ENCODE measurements at places on chromosomes 7 and 10.

- peak; percentile 61 for DNase-seq
Observed at GRCh38 chr10:87618566-87619423, 40.9 kb upstream of the PAPSS2 start.

GRCh38 chr7:108062250-108063014, 59.5 kb upstream of the LAMB1 start:
- no peak for DNase-seq

- no peak for DNase-seq
Observed at GRCh38 chr7:103854611-103855010, 134.8 kb downstream of the RELN start.

DNA sequence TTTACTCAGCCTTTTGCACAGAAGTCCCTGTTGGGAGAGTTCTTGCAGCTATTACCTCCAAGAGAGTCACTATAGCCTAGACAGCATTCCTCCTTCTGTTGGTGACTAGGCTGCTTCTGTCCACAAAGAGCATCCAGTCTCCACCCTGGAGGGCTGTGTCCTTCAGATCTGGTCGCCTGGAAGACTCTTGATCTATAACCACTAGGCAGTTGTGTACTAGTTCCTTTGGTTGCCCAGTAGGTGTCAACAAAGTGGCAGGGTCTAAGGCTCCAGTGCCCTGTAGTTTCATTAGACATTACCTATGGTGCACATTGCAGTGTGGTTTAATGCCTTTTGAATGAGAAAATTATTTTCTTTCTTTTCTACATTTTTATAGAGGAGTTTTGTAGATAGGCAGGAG, 11.3 kb upstream of the AKR1C2 start:
- no peak for DNase-seq

DNA sequence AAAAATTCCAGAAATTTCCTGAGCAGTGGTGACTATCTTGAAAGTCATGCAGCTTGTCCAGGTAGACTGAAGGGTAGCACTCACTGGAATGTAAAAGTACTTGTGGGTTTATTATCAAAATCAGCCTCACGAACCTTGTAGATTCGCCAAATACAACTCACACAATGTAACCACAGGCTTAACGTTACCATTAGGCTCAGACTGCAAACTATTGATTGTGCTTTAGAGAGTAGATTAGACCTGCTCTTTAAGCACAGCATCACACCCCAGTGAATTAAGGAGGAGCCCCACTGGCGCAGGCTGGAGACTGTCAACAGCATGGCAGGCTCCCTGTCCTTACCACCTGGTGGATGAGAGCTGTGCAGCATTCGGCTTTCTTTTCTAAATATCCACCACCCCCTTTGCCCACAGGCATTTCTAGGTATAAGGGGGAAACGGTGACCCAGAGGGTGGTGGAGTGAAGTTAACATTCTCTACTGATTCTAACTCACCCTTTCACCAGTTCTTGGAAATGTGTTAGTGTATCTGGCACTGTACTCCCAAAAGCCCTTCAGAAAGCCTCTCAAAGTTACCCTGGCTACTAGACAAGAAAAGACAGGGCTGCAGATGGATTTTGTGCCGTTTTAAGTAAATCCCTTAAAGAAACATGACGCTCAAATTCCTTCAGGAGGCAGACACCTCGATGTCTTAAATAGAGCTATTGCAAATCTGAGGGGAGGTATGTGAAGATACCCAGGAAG, 56.6 kb downstream of the GSDME start:
- DNase-seq = no peak

- DNase-seq = no peak
Observed at GRCh38 chr10:71266918-71267442, 52.1 kb upstream of the SLC29A3 start.

DNA sequence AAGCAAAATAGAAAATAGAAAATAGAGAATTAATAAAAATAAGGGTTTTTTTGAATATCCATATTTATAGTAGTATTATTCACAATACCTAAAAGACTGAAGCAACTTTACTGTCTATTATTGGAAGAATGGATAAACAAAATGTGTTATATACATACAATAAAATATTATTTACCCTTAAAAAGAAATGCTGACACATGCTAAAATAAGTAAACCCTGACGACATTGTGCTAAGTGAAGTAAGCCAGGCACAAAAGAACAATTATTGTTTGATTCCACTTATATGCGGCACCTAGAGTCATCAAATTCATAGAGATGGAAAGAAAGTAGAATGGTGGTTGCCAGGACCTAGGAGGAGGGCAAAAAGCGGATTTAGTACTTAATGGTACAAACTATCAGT, 39.0 kb downstream of the LRRC17 start:
- DNase-seq = no peak

All from fibroblast of villous mesenchyme (primary cell).